ENCODE measurements at places on chromosomes 13 and 19.
A peak's percentile ranks its signal among the peaks of the same experiment; 100 is the strongest.

DNA sequence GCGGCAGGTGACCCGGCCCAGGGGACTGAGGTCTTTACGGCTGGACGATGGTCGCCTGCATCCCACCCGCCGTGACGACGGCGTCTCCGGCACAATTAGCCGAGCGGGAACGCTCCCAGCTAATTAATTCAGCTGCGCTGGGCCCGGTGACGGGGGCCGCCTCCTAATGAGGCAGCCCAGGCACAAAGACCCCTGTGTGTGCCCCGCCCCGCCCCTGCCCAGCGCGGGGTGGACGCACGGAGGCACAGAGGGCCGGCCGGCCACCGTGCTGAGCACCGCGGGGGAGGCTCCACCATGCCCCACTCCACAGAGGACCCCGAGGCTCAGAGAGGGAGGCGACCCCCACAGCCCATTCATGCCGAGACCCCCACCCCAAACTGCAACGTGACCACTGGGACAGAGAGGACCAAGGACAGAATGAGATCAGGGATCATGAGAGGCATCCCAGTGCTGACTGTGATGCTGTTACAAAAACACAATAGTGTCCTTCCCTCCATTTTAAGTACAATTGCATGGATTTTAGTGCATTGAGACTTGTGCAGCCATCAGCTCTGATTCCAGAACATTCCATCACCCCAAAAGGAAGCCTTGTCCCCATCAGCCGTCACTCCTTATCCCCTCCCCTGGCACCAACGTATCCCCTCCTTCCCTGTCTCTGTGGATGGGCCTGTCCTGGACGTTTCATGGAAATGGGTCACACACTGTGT lies 17.0 kb downstream of the EFNA2 start:
- DNase-seq: no peak

DNA sequence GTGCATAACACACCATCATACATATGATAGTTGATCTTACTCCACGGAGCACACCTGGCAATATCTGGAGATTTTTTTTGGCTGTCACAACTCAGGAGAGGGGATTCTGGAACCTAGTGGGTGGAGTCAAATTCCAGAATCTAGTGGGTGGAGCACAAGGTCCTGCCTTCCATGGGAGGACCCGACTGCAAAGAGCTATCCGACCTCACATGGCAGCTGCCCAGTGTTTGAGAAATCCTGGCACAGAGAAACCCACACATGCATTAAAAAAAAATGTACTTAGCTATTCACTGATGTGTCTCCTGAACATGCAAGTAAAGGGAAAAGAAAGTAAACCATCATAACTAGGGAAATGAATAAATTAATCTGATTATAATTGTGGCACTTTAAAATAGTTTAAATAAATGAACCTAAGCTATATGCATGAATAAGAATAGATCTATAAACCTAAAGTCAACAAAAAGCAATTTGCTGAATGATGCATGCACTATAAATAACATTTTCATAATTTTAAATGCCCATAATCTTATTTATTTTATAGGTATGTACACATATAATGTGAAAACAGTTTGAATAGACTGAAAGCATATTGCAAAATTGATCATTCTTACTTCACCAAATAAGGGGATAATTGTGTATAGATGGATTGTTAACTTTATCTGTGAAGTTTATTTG lies 300.3 kb downstream of the MYO16 start:
- no peak for DNase-seq

GRCh38 chr19:10268071-10268470 lies 2.8 kb upstream of the ICAM1 start:
- no peak for DNase-seq

DNA sequence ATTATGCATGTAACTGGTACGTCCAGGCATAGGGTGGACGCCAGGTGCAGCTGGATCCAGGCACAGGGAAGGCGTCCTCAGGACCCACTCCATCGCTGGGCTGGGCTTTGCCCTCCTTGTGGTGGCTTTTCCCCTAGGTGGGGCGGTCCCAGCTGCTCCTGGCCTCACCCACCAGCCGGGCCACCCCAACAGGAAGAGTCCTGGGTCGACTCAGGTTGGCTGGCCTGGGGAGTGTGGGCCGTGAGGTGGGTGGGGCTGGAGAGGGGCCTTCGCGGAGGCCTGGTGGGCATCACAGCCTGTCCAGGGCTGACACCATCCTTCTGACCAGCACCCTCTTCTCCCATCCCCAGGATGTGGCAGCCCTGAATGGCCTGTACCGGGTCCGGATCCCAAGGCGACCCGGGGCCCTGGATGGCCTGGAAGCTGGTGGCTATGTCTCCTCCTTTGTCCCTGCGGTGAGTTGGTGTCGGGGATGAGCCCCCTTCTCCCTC lies 3.2 kb upstream of the GARIN5A start:
- DNase-seq: no peak

DNA sequence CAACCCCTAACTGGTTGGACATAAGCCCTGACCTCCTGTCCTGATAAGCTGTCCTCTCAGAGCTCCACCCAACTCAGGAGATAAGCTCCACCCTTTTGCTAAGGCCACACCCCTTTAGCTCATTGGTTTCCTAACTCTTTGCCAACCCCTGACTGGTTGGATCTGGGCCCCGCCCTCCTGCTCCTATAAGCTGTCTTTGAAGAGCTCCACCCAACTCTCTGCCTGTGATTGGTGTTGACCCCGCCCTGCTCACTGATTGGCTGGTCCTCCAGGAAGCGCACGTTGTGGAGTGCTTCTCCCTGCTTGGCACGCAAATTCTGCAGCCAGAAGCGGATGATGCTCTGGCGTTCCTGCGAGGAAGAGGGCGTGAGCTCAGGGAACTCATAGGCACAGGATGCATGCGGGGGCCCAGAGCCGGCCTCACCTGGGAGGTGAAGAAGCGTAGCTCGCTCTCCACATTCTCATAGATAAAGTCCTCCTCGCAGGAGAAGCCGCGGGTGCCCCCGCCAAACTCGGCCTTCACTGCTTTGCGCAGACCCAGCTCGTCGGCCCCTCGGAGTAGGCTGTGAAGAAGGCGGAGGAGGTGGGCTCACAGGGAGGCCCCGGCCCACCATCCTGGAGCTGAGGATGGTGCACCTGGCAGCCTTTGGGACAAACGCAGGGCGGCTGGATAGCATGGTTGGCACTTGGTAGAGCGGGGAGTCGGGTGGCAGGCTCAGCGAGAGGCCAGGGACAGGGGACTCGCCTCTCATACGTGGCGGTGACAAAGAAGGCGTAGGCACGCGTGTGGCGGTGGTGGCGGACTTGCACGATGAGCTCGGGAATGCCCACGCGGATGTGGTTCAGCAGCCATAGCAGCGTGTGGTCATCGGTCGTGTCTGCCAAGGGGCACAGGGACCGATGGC lies 1.7 kb downstream of the ANO8 start:
- peak; percentile 9 for DNase-seq

DNA sequence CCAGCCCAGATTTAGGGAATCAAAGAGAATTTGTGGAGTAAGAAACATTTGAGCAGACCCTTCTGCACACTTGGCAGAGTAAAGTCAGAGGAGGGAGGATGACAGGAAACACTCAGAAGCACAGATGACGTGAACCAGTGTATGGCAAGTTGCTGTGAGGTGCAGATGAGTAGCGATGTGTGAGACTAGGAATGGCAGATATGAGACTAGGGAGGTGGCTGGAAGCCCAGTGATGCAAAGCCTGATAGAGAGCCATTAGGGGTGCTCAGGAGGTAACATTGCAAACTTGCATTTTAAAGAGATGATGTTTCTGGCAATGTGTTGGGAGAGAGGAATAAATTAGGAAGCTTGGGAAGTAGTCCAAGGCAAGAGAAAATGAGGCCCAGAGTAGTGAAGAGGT lies 44.0 kb downstream of the PCDH17 start:
- DNase-seq: no peak

DNA sequence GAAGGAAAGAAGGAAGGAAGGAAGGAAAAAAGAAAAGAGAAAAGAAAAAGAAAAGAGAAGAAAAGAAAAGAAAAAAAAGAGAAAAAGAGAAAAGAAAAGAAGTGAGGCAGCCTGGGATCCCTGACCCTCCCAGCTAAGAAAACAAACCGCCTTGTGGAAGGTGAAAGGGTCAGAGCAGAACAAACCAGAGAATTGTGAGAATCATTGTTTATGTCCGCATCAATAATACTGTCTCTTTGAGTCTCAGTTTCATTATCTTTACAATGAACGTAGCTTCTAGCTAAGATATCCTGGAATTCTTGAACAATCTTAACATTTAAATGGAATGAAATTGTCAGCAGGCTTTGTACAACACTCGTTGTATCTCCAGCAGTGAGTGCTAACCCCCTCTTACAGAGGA lies 66.4 kb upstream of the SERP2 start:
- no peak for DNase-seq

DNA sequence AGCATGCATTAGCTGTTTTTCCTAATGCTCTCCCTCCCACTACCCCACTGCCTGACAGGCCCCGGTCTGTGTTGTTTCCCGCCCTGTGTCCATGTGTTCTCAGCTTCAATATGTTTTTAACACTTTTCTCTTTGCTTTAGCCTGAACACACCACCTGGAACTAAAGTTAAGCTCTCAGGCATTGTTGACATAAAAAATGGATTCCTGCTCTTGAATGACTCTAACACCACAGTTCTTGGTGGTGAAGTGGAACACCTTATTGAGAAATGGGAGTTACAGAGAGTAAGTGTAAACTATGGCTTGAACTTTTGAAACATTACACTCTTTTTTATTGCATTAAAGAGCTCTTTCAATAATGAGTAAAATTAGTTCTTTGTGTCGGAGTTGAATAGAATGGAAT lies 70.1 kb downstream of the TDRD3 start:
- DNase-seq: no peak

DNA sequence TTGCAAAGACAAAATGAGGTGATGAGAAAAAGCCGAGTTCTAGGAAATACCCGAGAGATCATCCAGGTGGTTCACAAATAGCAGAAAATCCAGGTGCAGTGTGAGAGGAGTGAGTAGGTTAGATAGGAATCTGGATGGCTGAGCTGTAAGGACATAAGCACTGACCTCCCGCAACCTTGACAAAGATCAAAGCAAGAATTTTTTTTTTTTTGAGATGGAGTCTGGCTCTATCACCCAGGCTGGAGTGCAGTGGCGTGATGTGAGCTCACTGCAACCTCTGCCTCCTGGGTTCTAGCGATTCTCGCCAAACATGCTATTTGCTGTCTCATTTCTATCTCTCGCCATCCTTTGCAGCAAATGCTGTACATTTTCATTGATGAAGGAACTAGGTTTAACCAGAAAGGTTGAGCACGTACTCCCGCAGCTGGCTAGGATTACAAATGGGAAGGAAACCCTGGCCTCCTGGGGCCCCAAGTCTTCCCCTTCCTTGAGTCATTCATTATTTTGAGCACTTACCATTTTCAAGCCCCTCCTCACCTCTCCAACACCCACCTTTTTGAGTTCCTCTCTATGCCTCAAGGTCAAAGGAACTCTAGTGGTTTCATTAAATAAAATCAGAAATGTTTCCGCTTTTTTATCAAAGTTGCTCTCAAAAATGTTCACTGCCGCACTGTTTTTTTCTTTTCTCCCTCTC lies 38.8 kb downstream of the NLRP12 start:
- DNase-seq: no peak

DNA sequence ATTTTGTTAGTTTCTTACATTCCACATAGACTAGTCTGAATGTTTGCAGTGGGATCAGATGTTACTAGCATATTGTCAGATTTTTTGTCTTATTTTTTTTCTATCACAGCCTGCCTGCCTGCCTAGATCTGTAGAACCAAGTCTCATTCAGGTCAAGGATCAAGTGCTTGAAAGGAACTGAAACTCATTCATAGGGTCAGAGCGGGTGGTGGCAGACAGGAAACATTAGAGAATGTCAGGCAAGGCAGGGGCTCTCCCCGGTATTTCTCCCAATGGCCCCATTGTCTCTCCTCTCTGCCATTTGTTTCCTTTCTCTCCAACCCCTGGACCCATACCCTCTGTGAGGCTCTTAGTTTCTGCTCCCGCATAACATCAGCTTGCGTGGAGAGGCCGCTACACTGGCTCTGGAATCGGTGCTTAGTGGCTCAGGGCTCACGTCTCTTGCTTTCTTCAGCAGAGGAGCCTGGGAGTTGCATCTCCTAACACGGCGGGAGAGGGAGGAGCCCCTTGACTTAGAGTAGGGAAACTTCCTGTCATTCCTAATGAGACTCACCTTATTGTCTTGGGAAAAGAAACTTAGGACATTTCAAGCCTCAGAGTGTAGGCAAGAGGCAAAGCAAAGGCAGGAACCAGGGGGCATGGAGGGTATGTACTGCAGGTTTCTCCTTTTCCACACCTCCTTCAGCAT lies 35.6 kb upstream of the SPATA13 start:
- no peak for DNase-seq

- DNase-seq: no peak
Observed at GRCh38 chr13:43191546-43191945, 168.2 kb downstream of the DNAJC15 start.

DNA sequence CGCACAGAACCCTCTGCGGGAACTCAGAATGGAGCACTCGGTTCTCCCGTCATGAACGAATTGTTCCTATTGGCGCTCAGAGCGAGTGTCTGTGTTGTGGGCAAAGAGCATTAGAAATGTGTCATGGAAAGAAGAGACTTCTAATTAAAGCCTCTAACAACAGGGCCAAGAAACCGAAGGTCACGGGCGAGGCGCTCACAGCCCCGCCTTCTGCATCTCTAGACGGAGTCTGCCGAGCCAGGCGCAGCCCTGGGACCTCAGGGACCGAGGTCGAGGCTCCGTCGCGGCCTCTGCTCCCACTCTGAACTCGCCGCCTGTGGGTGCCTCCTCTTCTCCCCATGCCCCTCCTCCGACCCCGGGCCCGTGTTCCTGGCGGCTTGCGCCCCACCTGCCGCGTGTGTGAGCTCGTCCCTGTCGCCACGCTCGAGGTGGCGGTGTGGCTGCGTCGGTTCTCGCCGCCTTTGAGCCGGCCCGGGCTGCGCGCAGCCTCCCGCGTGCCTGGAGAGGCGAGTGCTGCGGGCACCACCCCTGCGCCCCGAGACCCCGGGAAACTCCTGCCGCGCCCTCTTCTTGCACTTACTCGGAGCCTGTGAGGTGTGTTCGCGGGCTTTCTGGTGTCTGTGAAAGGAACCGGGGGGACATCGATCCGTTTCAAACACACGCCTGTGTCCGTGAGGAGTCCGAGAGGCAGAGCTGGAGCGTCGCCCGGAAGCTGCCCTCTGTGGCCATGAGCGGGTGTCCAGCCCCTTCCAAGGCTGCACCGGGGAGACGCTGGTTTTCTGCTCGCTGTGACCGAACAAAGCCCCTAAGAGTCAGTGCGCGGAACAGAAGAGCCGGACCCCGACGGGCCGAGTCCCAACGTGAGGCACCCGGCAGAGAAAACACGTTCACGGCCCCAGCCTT lies 45.4 kb upstream of the SPACA7 start:
- DNase-seq: no peak

DNA sequence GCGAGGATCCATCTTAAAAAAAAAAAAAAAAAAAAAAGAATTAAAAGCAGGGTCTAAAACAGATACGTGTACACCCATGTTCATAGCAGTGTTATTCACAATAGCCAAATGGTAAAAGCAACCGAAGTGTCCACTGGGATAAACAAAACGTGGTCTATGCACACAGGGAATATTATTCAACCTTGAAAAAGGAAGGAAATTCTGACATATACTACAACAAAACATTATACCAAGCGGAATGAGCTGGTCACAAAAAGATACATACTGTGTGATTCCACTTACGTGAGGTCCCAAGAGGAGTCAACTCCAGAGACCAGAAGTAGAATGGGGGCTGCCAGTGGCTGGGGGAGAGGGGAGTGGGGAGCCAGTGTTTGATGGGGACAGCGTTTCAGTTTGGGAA lies 14.7 kb upstream of the ADPRHL1 start:
- DNase-seq: no peak

All from NCI-H2029 treated with DMSO at 0.1 percent for 48 hours (cell line).